ENCODE measurements at places on chromosomes 2 and 18.

DNA sequence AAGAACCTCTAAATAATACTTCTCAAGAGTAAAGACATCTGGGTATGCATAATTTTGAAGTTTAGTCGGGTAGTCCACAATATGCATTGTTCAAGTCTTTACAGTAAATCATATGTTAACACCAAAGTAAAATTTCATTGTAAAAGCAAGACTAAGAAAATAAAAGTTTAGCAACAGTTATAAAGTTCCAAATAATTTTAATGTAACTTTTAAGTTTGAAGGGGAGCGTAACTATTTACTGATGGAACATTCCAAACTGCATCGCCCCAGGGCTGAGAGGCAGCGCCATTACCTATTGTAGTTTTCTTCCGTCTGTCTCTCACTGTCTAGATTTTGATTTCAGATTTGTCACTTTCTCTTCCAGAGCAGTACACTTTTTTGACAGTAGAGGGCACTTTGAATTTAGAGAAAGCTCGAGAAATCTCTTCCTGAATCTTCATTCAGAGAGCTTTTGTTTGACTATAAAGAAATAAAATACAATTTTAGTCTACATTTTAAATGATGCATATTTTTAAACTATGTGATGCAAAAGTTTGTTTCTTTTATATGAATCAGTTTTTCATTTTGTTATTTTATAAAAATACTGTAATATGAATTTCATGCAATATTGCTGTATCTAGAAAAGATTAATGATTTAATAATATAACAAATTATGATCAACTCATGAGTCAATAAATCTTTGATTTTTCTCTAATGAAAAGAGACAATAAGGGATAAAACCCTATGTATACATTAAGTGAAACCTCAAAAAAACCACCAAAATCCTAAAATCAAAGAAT lies 389.8 kb downstream of the FIGN start:
- peak; percentile 11 for DNase-seq

DNA sequence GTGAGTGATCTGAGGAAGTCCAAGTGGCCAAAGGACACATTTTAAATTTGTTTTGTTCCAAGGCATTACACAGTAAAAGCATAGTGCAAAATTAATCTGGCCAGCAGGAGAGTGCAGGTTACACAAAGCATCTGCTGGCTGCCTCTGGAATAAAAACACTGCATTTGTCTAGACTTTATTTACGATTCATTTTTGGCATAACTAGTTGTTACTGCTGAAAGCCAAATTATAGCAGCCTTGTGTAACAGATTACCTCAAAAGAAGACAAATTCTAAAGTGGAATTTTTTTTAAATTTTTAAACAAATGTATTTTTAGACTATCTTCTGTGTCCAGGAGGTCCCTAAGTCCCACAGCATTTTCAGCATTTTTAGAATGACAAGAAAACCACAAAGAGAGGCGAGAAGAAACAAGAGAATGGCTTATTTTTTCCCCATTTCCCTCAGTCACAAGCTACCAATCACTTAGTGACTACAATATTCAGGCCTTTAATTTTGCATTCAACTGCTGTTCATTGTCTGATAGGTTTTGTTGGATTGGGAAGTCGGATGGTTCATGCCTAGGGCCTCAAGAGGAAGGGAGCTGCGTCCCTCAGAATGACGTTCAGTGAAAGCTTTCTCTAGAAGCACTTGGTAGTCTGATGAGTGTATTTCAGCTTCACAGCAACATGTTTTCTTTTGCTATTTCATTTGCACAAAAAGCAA lies 46.0 kb downstream of the TMEFF2 start:
- no peak for DNase-seq

DNA sequence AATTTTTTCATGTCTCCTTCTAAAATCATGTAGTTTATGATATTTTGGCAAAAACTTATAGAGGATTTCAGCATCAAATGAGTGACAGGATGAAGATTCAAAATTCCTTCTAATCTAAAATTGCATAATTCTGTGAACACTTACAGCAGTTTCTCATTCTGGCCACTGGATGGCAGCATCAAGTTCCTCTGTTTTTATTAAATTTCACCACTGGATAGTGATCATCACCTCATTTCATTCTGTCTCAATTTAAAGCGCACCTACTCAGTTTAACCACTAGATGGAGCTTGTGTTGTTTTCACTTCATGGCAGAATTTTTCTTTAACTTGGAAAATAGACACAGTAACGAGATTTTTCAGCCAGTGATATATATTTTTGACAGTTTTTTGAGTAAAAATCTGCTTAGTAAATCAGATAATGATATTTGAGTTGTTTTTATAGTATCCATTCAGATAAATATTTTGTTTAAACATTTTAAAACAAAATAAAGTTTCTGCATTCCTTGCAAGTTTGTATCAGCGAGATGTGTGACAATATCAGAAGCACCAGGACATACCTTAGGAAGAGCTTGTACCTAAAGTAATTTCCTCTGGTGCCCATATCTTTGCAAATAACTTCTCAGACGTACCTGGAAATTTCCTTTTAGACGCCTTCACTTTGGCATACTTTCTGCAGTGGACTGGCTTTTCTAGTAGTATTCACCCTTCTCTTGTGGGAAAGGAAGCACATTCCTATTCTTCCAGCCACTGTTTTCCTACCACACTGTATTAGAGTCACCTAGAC lies 94.7 kb upstream of the ARHGAP15 start:
- DNase-seq: peak; percentile 38

DNA sequence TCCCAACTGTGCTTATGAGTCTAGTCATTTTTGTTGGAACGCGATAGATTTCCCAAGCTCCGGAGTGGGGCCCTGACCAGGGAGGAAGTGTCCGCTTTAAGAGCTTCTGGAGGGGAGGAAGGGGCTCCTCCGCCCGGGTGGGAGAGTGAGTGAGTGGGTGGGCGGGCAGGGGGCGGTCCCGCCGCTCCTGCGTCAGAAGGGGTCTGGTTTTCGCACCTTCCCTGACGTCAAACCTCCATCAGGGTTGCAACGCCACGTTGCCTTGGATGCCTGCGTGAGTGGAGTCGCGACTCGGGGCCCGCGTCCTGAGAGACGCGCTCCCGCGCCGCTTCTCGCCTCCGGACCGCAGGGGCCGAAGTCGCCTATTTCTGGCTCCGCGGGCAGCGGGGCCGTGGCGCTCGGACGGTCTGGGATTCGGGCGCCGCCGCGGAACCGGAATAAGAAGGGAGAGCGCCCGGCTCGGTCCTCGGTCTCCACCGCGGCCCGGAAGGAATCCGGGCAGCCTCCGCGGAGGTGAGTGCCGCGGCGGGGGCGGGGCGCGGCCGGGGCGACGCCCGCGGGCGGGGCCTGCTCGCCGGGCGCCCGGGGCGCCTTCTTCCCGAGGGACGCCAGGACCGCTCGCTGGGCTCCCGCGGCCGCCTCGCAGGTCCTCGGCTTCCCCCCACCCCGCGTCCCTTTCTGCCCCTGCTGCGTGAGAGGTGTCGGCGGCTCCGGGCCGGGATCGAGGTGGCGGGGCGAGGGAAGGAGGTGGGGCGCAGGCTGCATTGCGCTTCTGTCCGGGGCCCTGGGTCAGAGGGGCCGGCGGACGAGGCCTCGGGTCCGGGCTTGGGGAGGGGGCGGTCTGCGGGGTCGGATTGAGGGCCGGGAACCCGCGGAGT lies at the start of gene ZDBF2:
Gene ZDBF2, plus strand, starts transcription at position 230 of the 878 bp plus-strand sequence. CDS start 7,187 bp downstream, outside the sequence.
- DNase-seq: peak; percentile 61

DNA sequence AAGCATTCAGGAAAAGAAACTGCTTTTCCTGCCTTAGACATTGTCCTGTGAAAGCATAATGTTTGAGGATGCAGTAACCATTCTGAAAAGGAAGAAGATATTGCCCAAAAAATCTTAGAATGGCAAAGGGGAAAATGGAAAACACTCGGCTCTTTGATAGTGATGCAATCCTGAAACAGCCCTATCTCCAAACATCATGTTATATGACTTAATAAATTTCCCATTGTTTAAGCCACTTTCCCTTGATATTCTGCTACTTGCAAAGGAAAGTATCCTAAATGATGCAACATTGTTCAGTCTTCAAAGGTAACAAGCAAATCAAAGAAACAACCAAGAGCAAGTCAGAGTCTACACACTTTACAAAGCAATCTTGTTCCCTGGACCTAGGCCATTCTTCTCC lies 78.5 kb downstream of the EXOC6B start:
- no peak for DNase-seq

DNA sequence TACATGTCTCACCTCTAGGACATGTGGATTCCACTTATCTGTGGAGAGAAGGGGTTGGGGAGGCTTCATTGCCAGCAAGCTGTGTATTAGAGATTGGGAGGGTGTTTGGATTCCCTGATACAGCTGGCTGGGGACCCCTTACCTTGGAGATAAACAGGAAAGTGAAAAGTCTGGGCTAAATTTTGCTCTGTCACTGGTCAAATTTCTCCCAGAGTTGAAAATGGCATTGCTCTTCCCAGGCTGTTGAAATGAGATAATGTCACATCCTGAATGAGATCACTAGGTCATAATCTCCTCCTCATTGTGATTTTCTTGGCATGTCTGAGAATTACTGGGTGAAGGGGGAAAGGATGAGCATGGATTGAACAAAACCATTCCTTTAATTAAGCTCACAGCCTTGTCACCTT lies 265.0 kb upstream of the PARD3B start:
- DNase-seq: no peak

GRCh38 chr2:16525265-16525887 lies 140.3 kb downstream of the CYRIA start:
- DNase-seq: no peak

DNA sequence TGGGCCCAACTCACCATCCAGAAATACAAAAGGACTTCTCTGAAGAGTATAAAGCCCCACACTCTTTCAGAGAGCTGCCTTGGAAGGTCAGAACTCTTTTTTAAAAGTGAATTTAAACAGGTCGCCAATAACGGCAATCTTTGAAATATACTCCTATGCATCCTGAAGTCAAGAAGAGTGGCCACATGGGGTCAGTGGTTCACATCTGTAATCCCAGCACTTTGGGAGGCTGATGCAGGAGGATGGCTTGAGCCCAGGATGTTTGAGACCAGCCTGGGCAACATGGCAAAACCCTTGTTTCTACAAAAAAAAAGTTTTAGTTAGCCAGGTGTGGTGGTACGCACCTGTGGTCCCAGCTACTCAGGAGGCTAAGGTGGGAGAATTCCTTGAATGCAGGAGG lies 68.1 kb upstream of the FZD7 start:
- DNase-seq: no peak

DNA sequence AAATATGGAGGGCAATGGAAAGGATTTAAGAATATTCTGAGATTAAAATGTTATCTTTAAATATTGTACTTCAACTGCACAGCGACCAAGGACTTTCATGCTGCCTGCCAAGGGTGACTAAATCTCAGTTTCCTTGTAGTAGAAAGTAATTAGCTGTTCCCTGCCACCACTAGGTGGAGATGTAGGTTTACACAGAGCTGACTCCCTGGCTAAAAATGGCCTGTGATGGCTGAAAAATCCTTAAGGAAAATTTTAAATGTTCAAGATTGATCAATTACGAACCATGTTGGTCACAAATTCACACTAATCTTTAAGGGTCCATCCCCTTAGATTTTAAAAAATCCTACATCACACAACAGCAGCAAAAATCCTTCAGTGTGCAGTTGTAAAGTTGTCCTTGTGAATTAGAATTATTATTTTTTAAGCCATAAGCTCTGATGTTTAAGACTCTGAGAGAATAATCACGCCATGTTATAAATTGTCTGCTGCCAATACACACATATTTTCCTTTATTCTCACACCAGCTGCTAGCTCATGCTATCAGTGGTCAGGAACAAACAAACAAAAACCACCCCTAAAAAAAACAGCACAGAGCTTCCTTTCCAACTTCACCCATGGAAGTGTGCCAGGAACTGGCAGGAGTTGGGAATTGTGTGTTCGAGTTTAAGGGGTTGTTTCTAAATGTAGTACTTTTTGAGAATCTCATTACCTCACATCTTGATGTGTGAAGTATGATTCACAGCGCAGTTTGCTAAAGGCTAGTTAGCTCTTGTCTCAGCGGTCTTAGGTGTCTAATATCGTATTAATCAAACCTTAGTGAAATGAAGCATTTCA lies 399.8 kb downstream of the TMEM182 start:
- DNase-seq: no peak

GRCh38 chr2:128689971-128690370 lies 371.3 kb upstream of the HS6ST1 start:
- DNase-seq: no peak

DNA sequence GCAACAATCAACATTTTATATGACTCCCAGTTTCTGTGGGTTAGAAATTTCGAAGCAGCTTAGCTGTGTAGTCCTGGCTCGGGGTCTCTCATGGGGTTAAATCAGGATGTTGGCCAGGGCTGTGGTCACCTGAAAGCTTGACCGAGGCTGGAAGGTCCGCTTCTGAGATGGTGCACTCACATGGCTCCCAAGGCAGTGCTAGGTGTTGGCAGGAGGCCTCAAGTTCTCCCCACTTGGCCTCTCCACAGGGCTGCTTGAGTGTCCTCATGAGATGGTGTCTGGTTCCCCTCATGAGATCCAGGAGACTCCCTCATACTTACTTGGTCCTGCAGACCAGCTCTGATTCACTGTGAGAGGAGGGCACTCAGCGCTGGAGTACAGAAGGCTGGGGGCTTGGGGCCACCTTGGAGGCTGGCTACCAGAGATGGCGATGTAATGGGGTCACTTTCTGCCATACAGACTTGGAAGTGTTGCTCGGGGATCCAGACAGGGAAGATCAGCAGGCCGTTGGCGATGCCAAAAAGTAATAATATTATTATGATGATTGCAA lies 98.8 kb downstream of the INHBB start:
- DNase-seq: no peak

GRCh38 chr2:217703999-217704398 lies 298.8 kb downstream of the TNS1 start:
- no peak for DNase-seq

GRCh38 chr18:76488190-76488589 lies 6.9 kb downstream of the ZNF516 start:
- DNase-seq: no peak

- DNase-seq: no peak
Observed at GRCh38 chr2:156145469-156145868, 187.1 kb downstream of the NR4A2 start.

DNA sequence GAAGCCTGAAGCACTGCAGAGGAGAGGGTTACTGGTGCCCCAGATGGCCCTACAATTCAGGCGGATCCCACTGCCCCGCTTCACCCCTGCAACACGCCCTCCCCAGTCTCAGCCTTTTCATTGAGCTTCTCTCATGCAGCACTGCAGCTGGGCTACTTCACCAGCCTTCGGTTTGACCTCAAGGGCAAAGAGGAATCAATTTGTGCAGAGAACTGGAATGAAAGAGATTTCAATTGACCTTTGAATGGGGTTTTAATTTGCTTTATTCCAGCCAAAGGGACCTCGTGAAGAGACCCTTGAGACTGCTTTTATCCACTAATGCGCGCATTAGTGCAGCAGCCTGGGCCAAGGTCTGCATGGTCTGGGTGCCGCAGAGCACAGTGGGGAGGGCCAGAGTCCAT lies 8.8 kb upstream of the POMC start:
- no peak for DNase-seq

- DNase-seq: no peak
Observed at GRCh38 chr2:71004857-71005256, 10.2 kb upstream of the TEX261 start.

DNA sequence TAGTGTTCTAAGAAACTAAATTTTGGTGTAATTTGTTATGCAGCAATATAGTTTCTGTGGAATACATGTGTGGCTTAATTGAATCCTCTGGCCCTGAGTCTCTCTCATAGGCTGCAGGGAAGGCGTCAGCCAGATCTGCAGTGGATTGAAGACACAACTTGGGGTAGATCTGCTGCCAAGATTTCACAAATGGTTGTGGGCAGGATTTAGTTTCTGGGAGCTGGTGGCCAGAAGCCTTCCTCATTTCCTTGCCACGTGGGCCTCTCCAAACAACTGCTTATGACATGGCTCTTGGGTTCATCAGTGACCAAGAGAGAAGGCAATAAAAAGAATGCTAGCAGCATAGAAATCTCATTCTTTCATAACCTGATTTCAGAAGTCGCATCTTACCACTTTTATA lies 28.2 kb downstream of the CCDC102B start:
- no peak for DNase-seq

GRCh38 chr18:68714366-68714711 lies 569 bp downstream of the TMX3 start:
- no peak for DNase-seq

Data from memory B cell (primary cell).